ENCODE measurements at places on chromosomes 11 and 22. TPM values are rescaled to one million over a fixed set of nuclear protein-coding genes. Genes with fewer than 3 reads are reported as not detected.

CECR2 gene
- total RNA-seq = not detected

LMO2 gene
- 0.47 TPM for total RNA-seq

DNA sequence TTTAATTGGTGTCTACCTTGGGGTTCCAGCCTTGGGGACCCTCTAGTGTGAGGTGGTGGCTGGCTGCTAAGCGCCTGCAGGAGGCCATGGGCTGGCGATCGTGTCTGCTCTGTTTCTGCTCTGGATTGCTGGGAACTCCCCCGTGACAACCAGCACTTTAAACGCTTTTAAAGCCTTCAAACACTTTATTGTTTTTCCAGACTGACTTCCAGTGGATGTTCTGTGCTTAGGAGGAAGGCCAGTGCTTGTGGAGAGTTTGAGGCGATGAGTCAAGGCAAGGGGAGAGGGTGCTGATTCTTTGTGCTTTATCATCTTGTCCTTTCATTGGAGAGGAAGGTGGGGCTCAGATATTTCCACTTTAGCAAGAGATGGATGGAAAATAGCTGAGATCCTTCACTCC, 81.6 kb downstream of the FLI1 start:
- no peak for DNase-seq

DNA sequence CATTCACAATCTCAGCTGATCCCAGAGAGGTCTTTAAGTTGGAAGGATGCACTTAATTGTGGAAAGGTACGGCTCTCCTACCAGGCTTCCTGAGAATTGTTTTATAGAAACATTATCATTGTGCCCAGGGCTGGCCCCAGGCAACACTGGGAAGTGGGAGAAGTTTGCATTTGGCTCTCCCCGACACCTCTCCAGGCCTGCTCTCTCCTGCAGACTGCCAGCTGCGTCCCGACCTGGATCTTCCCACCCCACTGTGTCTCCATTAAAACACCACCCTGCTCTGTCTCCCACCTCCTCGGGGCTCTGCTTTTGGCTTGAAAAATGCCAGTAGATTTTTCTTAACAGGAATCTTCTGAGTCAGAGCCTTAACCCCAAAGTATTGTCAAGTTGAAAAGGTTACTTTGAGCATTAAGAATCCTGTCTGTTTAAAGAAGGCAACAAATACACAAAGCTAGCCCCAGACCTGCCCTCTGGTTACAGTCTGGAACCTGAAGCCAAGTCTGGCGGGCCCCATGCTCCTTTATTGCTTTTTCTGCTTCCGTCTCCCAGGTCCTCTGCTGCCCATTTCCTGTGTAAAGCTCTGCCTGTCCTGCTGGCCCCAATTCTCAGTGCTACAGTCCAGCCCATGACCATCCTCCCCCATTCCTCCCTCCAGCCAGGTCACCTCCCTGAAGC, 530.2 kb downstream of the SOX6 start:
- DNase-seq = no peak

DNA sequence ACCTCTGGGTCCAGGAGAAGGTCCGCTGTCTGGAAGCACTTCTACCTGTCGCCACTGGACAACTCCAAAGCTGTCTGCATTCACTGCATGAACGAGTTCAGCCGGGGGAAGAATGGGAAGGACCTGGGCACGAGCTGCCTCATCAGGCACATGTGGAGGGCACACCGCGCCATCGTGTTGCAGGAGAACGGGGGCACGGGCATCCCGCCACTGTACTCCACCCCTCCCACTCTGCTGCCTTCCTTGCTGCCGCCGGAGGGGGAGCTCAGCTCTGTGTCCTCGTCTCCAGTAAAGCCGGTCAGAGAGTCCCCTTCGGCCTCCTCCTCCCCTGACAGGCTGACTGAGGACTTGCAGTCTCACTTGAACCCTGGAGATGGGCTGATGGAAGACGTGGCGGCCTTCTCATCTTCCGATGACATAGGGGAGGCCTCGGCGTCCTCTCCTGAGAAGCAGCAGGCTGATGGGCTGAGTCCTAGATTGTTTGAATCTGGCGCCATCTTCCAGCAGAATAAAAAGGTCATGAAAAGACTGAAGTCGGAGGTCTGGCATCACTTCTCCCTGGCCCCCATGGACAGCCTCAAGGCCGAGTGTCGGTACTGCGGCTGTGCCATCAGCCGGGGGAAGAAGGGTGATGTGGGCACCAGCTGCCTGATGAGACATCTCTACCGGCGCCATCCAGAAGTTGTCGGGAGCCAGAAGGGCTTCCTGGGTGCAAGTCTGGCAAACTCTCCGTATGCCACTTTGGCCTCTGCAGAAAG, 31.0 kb downstream of the ZBED4 start:
- DNase-seq = no peak

DNA sequence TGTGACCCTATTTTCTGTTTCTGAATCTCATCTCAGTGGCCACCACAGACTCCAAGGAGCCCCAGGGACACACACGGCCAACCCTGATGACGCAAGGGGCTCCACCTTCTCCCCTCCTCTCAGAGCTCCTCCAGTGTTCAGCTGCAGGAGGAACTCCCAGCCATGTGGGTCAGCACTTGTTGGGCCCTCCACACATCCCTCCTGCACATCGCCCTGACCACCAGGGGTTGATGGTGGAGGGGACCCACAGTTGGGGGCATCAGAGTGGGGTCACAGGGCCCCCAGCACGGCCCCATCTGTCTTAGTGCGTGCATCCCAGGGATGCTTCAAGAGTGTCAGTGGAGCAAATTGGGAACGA, 499.6 kb downstream of the BRD1 start:
- DNase-seq = no peak

DNA sequence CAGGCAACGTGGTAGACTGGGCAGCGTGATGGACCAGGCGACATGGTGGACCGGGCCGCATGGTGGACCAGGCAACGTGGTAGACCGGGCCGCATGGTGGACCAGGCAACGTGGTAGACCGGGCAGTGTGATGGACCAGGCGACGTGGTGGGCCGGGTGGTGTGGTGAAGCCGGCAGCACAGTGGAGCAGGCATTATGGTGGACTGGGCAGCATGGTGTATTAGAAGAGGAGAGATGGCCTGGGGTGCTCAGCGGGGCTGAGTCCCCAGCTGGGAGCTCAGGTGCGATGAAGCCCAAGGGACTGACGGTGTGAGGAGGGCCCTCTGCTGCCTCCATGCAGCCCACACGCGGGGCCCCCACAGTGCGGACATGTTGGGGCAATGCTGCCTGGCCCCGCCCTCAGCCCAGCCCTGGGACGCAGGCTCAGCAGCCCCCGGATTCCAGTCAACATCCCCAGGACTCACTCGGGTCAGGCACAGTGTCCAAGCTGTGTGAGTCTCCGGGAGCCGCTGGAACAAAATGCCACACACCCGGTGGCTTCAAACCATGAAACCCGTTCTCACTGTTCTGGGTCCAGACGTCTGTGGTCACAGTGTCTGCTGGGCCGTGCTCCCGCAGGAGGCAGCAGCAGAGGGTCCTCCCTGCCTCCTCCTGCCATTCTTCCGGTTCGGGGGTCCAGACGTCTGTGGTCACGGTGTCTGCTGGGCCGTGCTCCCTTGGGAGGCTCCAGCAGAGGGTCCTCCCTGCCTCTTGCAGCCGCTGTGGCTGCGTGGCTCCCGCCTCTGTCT, 1084.9 kb downstream of the BRD1 start:
- no peak for DNase-seq

DNA sequence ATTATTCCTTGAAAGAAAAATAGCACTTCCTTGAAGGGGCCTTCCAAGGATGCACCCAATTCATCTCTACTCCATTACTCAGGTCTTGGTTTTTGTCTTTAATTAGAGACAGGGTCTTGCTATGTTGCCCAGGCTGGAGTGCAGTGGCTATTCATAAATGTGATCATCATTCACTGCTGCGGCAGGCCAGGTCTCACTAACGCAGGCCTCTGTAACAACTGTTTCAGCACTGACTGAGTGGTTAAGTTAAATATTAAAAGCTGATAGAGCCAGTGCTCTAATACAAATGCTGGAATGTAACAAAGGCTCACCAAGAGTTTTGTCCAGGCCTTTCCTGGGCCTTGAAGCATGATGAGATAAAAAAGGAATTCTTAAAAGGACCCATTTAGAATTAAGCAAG, 61.4 kb upstream of the GNAZ start:
- DNase-seq = no peak

GRCh38 chr22:48756146-48757111, 1071.2 kb downstream of the BRD1 start:
- no peak for DNase-seq

- DNase-seq = no peak
Measured at GRCh38 chr11:69037544-69037943, 11.2 kb upstream of the TPCN2 start.

KCTD21 gene
- 8.0 TPM for total RNA-seq

DNA sequence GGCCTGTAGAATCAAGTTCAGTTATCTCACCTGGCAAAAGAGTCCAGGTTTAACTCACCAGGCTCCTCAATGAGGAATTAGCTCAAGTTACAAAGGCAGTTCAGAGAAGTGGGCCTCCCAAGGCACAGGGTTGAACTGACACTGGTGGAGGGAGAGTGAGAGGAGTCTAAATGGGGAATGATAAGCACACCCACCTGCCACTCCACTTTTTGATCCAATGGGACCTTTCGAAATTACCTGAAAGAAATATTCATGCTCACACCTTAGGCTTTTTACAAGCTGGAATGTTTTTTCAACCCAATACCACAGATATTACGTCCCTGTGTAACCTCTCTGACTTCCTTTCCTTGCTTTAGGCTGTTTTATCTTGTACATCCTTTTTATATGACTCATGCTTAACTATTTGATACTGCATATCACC, 642.7 kb upstream of the TENM4 start:
- no peak for DNase-seq

SYT13 gene
- total RNA-seq = not detected

BIRC3 gene
- total RNA-seq = 197 TPM

IGF2 gene
- not detected for total RNA-seq

DNA sequence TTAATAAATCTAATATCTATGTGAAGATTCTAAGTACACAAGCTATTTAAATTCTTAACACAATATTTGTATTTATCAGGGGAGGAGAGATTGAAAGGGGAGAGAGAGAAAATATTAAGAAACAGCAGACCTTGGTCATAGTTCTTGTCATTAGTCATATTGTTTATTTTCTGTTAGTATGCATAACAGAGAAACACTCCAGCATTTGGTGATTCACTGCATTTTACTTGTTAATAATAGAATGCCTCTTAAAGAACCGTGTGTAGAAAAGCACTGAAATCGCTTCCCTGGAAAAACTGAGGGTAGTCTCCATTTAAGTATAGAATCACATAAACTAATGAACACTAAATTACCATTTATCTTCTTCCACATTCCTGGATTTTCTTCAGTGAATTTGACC, 122.7 kb upstream of the TRPC6 start:
- no peak for DNase-seq
